ENCODE measurements at places on chromosomes 16 and 17.

DNA sequence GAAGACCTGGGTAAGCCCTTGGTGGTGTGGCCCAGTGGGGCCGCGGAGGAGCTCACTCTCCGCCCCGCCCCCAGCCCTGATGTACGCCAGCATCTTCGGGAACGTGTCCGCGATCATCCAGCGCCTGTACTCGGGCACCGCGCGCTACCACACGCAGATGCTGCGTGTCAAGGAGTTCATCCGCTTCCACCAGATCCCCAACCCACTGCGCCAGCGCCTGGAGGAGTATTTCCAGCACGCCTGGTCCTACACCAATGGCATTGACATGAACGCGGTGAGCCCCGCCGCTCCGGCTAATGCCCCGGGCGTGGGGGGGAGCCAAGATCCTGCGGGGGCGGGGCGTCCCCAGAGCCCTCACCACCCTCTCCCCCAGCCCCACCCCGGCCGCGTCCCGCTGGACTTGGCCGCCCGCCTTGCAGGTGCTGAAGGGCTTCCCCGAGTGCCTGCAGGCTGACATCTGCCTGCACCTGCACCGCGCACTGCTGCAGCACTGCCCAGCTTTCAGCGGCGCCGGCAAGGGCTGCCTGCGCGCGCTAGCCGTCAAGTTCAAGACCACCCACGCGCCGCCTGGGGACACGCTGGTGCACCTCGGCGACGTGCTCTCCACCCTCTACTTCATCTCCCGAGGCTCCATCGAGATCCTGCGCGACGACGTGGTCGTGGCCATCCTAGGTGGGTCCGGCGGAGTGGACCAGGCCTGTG lies 12.1 kb upstream of the DCAF7 start:
- no peak for DNase-seq

- no peak for DNase-seq
These were observed 33.3 kb downstream of the BAHCC1 start for GRCh38 chr17:81428516-81428915.

DNA sequence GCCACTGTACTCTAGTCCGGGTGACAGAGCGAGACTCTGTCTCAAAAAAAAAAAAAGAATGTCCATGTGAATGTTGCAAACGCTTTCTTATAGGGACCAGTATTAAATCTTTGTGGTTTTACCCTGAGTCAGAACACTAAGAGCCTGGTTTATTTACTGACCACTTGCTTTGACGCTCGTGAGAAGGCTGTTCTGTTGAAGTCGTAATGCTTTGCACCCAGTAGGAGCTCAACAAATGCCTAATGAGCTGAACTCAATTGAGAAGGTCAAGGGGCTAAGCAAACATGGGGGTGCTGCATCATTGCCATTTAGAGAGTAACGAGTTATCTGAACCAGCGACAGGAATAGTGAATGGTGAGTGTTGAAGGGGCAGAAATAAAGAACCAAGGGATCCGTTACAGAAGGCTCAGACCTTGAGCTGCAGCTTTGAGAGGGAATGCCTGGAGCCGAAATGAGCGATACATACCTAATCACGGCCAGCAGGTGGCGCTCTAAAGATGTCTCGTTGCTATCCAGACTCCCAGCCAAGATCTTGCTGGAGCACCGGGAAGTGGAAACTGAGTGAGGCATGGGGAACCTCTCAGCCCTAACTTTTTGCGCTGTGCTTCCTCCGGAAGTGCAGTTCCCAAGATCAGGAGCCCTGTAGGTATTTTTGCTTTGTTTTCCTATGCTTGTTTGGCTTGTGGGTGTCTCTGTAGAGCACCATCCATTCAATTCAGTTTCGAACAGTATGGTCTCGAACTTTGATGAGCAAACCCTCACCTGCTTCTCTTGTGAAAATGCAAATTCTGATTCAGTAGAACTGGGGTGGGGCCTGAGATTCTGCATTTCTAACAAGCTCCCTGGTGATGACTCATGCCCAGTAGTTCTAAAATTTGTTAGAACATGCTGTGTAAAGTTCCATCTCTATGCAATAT lies 12.6 kb upstream of the RNF222 start:
- peak; percentile 84 for DNase-seq

DNA sequence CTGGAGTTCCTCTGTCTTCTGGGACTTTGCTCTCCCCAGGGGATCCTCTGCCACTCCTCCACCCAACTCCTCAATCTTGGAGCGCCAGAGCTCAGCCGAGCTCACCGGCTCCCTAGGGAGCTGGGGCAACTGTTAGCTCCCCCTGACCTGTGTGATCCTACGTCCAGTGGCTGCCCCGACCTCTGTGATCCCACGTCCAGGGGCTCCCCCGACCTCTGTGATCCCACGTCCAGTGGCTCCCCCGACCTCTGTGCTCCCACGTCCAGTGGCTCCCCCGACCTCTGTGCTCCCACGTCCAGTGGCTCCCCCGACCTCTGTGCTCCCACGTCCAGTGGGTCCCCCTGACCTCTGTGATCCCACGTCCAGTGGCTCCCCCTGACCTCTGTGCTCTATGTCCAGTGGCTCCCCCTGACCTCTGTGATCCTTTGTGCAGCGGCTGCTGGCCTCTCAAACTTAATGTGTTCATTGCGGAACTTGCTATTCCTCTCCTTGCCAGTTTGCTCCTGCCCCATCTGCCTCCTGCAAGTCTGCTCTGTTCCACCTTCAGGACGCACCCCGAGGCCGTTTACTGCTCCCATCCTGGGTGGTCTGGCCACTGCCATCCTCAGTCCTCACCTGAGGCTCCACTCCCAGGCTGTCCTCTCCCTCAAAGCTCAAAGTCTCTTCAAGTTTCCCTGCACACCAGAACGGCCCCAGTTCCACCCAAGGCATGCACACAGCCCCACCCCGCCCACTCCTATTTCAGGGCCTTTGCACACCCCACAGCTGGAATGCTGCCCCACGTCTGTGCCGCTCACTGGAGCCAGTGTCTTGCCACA lies 2.8 kb downstream of the VPS9D1 start:
- no peak for DNase-seq

DNA sequence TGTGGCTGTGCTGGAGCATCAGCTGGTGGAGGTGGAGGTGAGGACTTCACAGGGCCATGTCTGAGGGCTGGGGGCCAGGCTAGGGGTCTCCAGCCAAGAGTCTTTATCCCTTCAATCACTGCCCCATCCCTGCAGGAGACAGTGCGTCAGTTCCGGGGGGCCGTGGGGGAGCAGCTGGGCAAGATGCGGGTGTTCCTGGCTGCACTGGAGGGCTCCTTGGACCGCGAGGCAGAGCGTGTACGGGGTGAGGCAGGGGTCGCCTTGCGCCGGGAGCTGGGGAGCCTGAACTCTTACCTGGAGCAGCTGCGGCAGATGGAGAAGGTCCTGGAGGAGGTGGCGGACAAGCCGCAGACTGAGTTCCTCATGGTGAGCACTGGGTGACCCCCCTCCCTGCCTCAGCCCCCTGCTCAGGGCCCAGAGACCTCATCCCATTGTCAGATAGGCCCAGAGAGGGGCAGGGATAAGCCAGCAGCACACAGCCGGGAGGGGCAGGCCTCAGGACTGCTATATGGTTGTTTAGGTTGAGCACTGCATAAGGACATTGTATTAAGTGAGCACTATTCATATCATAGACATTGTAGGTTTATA lies 2.3 kb upstream of the PYDC1 start:
- no peak for DNase-seq
